T-helper 22 cell (primary cell): ENCODE measurements at places on chromosomes 7 and 10.

- no peak for DNase-seq
These were observed 82.2 kb upstream of the DDC start for GRCh38 chr7:50647286-50647980.

GRCh38 chr7:70694971-70695794 lies 436.8 kb upstream of the GALNT17 start:
- no peak for DNase-seq

GRCh38 chr10:86103391-86104101 lies 263.0 kb downstream of the GRID1 start:
- DNase-seq: no peak

- DNase-seq: no peak
These were observed 582.4 kb downstream of the SUGCT start for GRCh38 chr7:40717242-40717641.

- no peak for DNase-seq
These were observed 4.0 kb downstream of the GATA3 start for GRCh38 chr10:8058274-8059111.
